Vein endothelial cell (primary cell): ENCODE measurements at places on chromosomes 6 and 20. TPM values are rescaled to one million over a fixed set of nuclear protein-coding genes. Genes with fewer than 3 reads are reported as not detected.

Gene PACRG
- total RNA-seq, result 0.33 TPM in 1 of 2 replicates, not detected in the other

Gene HAO1
- total RNA-seq, result not detected in 2 replicates

Gene ANGPT4
- not detected in 2 replicates for total RNA-seq

Gene POU3F2
- total RNA-seq, result not detected in 2 replicates

Gene LST1
- total RNA-seq, result 0.48 TPM in 1 of 2 replicates, not detected in the other

Gene IRAK1BP1
- 3.9 and 4.2 TPM in 2 replicates for total RNA-seq

Gene SNHG17
- total RNA-seq, result 11.4 and 11.9 TPM in 2 replicates

Gene LTB
- 3.9 and 4.7 TPM in 2 replicates for total RNA-seq

Gene OTOR
- not detected in 2 replicates for total RNA-seq

Gene RUNX2
- total RNA-seq, result under 0.01 and 0.33 TPM in 2 replicates

Gene CCN6
- total RNA-seq, result not detected in 2 replicates

Gene TMC2
- not detected in 2 replicates for total RNA-seq

Gene BCKDHB
- 8.8 and 12.2 TPM in 2 replicates for total RNA-seq

Gene RAET1L
- not detected in 2 replicates for total RNA-seq

Gene GABRR1
- 0.10 TPM in 1 of 2 replicates, not detected in the other for total RNA-seq

Gene SPTLC3
- total RNA-seq, result 0.65 and 0.96 TPM in 2 replicates

Gene ADGRF1
- total RNA-seq, result 0.10 TPM in 1 of 2 replicates, not detected in the other

Gene RBM24
- total RNA-seq, result 1.3 and 4.0 TPM in 2 replicates

Gene C6orf15
- 0.33 TPM in 1 of 2 replicates, not detected in the other for total RNA-seq

Gene ADTRP
- total RNA-seq, result 4.1 and 7.2 TPM in 2 replicates

Gene RSPO3
- total RNA-seq, result 0.57 TPM in 1 of 2 replicates, not detected in the other

Gene PI16
- total RNA-seq, result not detected in 2 replicates

Gene TMEM74B
- total RNA-seq, result 1.1 and 3.3 TPM in 2 replicates

Gene HLA-DOB
- total RNA-seq, result under 0.01 and 0.19 TPM in 2 replicates

Gene BHLHE23
- total RNA-seq, result not detected in 2 replicates

Gene PACSIN1
- total RNA-seq, result not detected in 2 replicates

Gene KHDC1
- 0.33 and 0.86 TPM in 2 replicates for total RNA-seq

Gene NINL
- 10.5 and 15.7 TPM in 2 replicates for total RNA-seq

Gene DYNLT1
- 78.6 and 89.8 TPM in 2 replicates for total RNA-seq

Gene BNIP5
- not detected in 2 replicates for total RNA-seq

Gene CFAP206
- 0.29 and 0.65 TPM in 2 replicates for total RNA-seq

Gene CEP250
- total RNA-seq, result 18.6 and 25.5 TPM in 2 replicates

Gene POM121L2
- not detected in 2 replicates for total RNA-seq

Gene CFB
- total RNA-seq, result 0.98 and 1.2 TPM in 2 replicates

Gene EEF1A2
- total RNA-seq, result 0.67 and 5.6 TPM in 2 replicates

Gene STMND1
- total RNA-seq, result not detected in 2 replicates

Gene SNPH
- 5.3 and 6.2 TPM in 2 replicates for total RNA-seq

Gene HLA-DRB5
- 0.33 TPM in 1 of 2 replicates, not detected in the other for total RNA-seq

Gene OPRM1
- total RNA-seq, result not detected in 2 replicates

Gene CAP2
- under 0.01 and 0.48 TPM in 2 replicates for total RNA-seq

Gene MAS1
- not detected in 2 replicates for total RNA-seq

Gene MYT1
- total RNA-seq, result not detected in 2 replicates

Gene LY6G6F
- total RNA-seq, result not detected in 2 replicates

Gene DDX43
- 2.0 and 2.9 TPM in 2 replicates for total RNA-seq

Gene TMEM217
- total RNA-seq, result 15.4 and 19.7 TPM in 2 replicates

Gene ECT2L
- not detected in 2 replicates for total RNA-seq

Gene AGER
- total RNA-seq, result 0.48 TPM in 1 of 2 replicates, not detected in the other

Gene BIRC7
- total RNA-seq, result not detected in 2 replicates

Gene SPDEF
- not detected in 2 replicates for total RNA-seq

Gene FILIP1
- total RNA-seq, result 10.0 and 22.5 TPM in 2 replicates

Gene PHACTR1
- 13.1 and 13.4 TPM in 2 replicates for total RNA-seq

Gene EFCAB8
- under 0.01 TPM in 2 replicates for total RNA-seq

Gene COL11A2
- total RNA-seq, result 0.19 and 0.33 TPM in 2 replicates

Gene SEMG1
- total RNA-seq, result not detected in 2 replicates
